ENCODE measurements at places on chromosomes 1 and 21.
A peak's percentile ranks its signal among the peaks of the same experiment; 100 is the strongest.

DNA sequence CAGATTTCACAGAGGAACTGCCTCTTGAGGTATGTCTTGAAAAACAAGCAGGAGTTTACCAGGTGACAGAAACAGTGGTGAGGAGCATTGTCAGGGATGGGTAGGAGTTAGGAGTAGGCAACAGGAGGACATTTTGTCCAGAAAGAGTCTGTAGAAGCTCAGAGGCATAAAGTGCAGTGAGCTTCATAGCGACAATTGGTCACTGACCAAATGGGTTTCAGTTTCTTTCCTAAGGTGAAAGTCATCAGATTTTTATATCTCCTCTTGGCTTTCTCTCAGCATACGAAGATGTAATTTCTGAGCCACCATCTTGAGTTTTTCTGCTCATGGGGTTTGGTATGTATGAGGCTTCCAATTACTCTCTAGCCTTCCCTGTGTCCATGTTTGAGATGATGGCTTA lies 29.3 kb upstream of the FASLG start:
- no peak for DNase-seq

DNA sequence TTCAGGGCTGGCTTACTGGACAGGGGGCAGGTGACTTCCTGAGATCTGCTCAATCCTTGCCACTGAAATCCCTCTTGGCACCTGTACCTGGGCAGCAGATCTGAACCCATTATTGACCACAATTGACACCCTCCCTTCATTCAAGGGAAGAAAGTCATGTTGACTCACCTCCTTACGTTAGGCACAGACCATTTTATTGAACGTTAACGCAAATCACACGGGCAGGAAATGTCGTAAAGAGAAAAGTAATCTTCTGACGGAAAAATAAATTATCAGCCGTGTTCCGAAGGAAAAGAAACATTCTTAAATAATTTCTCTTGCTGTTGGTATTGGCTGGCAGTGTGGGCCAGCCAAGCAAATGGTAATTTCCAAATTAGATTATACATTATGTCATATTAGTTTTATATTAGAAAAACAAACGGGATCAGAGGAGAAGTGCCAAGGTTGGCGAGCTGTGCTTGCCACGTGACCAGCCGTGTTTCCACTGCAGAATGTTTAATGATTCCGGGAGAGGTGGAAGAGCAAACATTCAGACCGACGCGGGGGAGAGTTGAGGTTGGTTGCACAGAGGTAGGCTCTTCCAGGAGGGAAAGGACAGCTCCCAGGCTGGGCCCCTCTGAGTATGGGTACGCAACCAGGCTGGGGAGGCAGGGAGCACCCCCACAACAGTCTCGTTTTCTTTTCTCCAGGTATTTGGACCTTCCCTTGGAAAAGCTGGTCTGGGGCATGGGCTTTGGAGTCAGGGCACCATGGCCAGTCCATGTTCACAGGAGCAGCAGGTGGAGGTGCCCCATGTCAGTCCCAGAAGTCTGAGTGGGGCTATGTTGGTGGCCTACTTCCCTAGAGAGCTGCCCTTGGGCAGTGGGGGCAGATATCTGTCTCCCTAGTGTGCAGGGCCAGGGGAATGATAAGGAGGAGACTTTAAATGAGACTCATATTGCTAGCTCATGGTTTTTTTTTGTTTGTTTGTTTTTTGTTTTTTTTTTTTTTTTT lies 121.1 kb downstream of the FOXD2 start:
- DNase-seq = no peak

DNA sequence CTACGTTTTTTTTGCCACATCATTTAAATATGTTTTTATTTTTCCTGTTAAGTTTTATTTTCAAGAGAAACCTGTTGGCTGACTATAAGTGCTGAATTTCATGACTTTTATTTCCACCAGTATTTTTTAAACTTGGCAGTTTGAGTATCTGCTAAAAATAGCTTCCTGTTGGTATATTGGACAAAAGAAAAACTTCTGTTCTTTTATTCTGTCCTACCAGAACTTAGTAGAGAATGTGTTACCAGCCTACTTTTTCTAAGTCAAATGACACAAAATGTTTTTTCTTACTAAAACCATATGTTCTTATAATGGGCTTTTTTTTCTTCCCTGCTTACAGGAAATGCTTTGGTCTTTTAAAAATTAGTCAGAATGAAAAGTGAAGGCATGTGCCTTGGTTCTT lies 7.6 kb downstream of the DR1 start:
- no peak for DNase-seq

- no peak for DNase-seq
These were observed 204.2 kb downstream of the PTGER3 start for GRCh38 chr1:70843452-70843851.

GRCh38 chr1:171801487-171801891 lies 20.0 kb downstream of the METTL13 start:
- DNase-seq = peak; percentile 78

DNA sequence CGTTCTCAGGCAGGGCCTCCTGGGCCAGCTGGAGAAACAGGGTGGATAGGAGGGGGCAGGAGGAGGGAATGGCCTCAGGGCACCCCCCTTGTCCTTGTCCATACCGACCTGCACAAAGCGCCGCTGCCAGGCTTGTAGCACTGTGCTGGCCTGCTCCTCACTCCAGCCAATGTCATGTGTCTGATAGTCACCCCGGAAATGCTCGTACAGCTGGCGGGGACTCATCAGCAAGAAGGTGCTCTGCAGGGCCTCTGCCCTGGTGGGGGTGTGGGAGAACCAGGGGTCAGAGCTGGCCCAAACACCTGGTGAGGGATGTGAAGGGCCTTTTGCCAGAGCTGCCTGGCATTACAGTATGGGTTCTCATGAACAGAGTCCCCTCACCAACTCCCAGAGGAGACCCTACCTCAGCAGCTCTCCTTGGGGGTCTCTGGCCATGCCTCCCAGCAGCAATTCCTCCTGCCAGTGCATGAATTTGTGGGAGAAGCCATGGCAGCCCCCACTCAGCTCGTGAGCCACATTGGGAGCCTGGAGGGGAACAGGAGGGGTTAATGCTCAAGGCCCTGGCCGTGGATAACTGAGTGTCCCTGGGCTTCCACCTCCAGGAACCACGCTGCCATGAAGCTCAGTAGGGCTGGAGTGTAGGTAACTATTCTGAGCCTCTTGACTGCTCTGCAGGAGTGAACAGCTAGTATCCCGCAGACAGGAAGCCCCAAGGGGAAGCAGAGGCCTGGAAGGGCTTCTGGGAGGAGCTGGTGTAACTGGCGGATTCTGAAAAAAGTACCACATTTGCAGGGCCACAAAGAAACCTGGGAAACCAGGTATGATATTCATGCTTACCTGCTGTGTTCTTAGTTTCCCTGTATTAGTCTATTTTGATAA lies 13.3 kb downstream of the PTCH2 start:
- no peak for DNase-seq

GRCh38 chr21:34968414-34969333 lies 80.4 kb downstream of the RUNX1 start:
- no peak for DNase-seq

DNA sequence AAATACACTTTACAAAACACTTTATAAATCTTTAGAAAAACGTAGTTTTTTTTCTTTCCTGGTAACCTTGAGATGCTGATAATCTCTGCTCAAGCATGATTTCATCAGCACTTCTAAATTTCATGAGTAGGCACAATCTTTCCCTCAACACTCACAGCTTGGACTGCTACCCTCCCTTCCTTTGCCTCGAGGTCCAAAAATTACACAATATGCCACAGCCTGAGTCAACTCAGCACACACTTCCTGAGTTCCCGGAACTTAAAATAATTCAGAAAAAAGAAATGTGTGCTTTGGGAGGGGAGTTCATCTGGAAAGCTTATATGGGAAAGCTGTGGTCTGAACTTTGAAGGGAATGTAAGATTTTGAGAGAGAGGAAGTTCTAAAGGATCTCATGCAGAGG lies 5.9 kb downstream of the CLCA2 start:
- peak; percentile 51 for DNase-seq

DNA sequence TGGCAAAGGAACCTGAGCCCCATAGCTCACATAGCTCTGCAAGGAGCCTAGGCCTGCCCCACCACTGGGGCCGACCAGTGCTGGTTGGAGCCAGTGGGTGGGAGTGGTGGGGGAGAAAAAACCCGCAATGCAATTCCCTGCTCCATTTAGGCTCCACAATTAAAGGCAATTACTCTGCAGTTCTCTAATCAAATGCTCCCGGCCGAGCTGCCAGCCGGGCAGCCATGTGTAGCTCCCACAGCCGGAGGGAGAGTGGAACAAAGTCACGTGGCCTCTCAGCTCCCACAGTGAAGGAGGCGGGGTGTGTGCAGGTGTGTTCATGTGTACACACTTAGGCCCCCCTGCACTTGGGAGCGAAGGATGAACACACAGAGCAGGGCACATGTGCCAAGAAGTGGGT lies 81.6 kb downstream of the KIRREL1 start:
- DNase-seq = no peak

DNA sequence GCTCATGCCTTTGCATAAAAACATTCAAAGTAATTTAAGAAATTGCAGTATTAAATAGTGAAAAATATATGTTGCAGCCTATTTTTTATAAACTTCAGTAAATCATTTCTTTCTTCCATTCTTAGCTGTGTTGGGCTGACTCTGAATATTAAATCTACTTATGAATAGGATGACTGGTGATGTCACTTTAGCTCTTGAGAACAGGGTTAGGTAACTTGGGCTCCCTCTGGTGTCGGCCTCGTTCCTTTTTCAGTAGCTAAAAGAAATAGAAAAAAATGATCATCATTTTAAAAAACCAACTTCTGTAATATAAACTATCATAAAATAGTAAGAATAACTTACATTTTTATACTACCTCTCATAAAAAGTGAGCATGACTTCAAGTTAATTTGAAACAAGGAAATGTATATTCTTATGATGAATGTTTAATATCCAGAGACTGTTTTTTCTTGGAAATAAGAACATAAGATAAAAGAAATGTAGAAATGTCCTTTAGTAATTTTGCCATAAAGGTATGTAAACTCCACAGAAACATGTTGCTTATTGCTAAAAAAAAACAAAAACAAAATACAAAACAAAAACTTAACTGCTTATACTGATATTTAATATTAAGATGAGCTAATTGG lies 26.8 kb upstream of the NCAM2 start:
- peak; percentile 92 for DNase-seq

GRCh38 chr1:80468356-80468755 lies 1332.4 kb upstream of the ADGRL2 start:
- no peak for DNase-seq

GRCh38 chr1:34842952-34843371 lies 16.6 kb downstream of the SMIM12 start:
- no peak for DNase-seq

DNA sequence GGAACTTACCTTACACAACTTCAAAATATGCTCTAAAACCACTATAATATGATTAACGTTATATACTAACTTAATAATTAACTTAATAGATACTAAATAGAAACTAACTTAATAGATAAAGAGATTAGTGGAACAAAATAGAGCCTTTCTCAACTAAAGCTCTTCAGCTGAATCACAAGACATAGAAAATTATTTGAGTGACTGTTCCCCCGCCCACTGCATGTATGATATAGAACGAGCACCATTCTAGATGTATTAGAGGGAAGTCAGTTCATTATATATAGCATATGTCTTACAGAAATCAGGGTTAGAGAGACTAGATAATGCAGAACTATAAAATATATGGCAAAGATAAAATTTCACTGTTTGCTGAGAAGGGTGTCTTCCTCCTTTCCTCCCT lies 16.3 kb downstream of the LYPLAL1 start:
- DNase-seq = no peak

DNA sequence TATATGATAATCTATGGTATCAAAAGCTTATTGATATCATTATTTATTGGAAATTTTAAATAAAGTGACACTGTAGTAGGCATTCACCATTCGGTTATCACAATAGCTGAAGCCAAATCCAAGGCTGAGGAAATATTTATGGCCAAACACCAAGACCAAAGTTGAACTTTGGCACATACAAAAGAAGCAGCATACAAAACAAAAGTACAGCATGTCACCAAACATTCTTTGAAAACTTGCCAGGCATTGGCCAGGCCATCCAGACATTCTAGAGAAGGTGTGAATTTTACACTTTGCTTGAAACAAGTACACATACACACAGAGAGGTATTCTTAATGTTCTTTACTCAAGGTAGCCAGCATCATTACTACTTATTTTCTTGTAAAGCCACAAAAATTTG lies 544.4 kb upstream of the CXADR start:
- DNase-seq = no peak

DNA sequence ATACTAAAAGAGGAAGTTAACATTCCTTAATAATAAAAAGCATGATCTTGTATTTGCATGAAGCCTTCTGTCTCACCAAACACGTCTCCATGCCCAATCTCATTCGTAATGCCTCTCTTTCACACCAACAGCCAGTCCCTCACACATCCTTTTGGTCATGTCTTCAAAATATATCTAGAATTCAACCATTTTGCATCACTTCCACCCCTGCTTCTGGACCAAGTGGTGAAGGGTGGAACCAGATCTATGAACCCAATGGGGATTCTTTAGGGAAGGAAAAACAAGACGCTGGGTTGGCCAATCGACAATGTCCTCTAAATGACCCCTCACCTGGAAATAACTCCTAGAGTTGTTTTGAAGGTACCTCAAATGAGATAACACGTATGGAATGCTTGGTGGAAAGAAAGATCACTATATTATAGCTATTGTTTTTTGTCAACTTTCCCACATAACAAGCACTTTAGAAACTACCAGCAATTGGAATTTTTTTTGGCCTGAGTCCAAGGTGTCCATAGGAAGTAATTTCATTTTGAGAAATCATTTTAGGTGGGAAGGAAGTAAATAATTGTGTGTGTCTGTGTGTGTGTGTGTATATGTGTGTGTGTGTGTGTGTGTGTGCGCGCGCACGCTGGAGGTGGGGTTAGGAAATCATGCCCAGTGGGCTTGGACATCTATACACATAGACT lies at the start of gene KCNA10:
KCNA10 (minus strand) TSS at position 51 of the 686 bp plus-strand sequence. CDS start 388 bp downstream, outside the sequence.
- no peak for DNase-seq

GRCh38 chr1:66413136-66413837 lies 120.7 kb upstream of the SGIP1 start:
- DNase-seq = no peak

DNA sequence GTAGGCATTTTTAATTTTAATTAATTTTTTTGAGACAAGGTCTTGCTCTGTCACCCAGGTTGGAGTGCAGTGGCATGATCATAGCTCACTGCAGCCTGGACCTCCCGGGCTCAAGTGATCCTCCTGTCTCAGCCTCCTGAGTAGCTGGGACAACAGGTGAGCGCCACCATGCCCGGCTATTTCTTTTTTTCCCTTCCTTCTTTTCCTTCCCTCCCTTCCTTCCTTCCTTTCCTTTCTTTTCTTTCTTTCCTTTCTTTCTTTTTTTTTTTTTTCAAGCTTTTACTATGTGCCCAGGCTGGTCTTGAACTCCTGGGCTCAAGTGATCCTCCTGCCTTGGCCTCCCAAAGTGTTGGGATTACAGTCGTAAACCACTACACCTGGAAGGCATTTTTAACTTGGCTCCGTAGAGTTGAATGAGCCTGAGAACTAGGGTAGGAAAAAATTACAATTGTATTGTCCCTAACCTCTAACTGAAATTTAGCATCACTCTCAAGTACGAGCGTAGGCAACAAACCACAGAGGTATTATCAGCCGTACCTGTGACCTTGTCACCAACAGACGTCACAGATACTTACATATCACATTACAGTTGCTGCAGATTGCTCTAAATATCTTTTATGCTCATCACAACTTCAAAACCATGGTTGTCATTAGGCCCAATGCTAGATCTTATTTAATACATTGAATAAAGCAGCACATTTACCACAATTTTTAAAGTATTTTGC lies 8.0 kb downstream of the RUNX3 start:
- no peak for DNase-seq
